ENCODE measurements at places on chromosomes 7 and 10. TPM values are rescaled to one million over a fixed set of nuclear protein-coding genes. Genes with fewer than 3 reads are reported as not detected.

TUBAL3 gene
- total RNA-seq, result not detected

PON3 gene
- under 0.01 TPM for total RNA-seq

ENKUR gene
- under 0.01 TPM for total RNA-seq

ZP3 gene
- total RNA-seq, result 1.2 TPM

PROSER2 gene
- 1.7 TPM for total RNA-seq

ZNF511 gene
- total RNA-seq, result 13.2 TPM

PLAC9 gene
- 12.8 TPM for total RNA-seq

TMEM229A gene
- total RNA-seq, result not detected

C10orf62 gene
- 0.19 TPM for total RNA-seq

Measured in regular cardiac myocyte (primary cell).